ENCODE measurements at places on chromosomes 7 and 10. TPM values are rescaled to one million over a fixed set of nuclear protein-coding genes. Genes with fewer than 3 reads are reported as not detected.

DNA sequence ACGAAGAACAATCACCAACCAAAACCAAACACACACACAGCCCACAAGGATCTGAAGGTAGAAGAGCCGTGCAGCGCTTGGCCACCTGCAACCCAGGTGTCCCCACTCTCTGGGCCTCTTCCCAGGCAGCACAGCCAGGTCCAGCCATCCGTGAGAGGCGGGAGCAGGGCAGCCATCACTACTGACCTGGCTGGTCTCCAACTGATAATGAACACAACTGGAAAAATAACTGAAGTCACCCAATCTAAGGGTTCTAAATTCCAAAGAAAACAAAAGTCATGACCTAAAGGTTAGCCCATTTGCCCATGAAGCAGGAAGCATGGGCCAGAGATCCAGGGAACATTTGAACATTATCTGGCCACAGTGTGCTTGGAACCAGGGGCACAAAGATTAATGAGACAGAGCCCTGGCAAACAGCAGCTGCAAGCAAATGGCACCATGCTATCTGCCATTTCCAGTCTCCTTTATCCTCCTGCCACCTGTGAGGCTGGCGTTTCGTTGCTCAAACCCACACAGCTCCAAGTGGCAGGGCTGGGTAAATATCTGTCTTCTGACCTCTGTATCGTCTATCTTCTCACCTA lies 207.9 kb downstream of the TNS3 start:
- H3K36me3 ChIP-seq: peaks cover 3% of the 10 kb centered on the region
- H3K4me3 ChIP-seq: no peak overlapping the region
- no peak for DNase-seq
- no peaks in the 10 kb centered on the region for H3K27me3 ChIP-seq
- no peak overlapping the region for H3K27ac ChIP-seq

DNA sequence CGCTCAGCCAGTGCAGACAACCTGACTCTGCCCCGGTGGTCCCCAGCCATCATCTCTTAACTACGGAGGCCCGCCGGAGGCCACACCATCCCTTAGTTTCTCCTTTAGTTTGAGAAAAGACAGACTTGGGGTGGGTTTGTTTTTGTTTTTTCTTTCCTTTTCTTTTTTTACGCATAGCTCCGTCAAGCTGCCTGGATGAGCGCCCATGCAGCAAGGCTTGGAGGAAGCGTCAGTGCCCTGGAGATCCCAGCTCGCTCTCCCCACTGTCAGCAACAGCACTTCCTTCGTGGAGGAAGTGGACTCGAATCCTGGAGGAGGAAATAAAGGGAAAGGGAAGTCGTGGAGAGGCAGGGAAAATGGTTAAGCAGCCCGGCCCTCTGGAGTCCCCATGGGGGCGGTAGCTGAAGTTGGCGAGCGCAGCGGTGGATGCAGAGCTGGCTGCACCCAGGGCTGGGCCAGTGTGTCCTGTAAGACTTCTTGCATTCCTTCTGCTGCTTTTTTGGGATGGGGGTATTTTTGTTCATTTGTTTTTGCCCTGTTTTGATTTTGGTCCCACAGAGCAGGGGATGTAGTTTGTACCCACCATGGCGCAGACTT lies 35.9 kb upstream of the GJD4 start:
- no peak overlapping the region for H3K4me3 ChIP-seq
- H3K4me1 ChIP-seq: no peaks in the 10 kb centered on the region
- DNase-seq: no peak
- H3K36me3 ChIP-seq: peaks cover 9% of the 10 kb centered on the region
- no peaks in the 10 kb centered on the region for H3K27me3 ChIP-seq

DNA sequence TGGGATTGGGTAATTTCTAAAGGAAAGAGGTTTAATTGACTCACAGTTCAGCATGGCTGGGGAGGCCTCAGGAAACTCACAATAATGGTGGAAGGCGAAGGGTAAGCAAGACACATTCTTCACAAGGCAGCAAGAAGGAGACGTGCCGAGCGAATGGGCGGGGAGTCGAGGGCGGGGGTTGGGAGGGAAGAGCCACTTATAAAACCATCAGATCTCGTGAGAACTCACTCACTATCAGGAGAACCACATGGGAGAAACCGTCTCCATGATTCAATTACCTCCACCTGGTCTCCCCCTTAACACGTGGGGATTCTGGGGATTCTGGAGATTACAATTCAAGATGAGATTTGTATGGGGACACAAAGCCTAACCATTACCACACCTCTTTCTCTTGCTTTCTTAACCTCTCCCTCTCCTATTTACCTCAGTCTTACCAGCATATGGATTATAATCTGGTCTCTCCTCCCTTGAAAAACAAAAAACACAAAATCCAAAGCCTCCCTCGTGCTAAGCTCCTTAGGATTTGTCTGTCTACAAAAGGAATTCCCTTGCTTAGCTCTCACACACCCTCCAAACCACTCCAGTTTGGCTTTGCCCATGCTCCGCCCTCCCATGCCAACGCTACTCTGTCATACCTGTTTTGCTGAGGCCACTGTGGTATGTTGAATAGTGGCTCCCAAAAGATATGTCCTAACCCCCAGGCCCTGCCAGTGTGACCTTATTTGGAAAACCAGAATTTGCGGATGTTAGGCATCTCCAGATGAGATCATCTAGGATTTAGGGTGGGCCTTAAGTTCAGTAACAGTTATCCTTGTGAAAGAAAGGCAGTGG lies 19.6 kb upstream of the EFCAB10 start:
- peaks cover 3% of the 10 kb centered on the region for H3K4me1 ChIP-seq
- no peak overlapping the region for H3K4me3 ChIP-seq
- no peaks in the 10 kb centered on the region for H3K27me3 ChIP-seq
- no peak for DNase-seq
- H3K27ac ChIP-seq: no peak overlapping the region

DNA sequence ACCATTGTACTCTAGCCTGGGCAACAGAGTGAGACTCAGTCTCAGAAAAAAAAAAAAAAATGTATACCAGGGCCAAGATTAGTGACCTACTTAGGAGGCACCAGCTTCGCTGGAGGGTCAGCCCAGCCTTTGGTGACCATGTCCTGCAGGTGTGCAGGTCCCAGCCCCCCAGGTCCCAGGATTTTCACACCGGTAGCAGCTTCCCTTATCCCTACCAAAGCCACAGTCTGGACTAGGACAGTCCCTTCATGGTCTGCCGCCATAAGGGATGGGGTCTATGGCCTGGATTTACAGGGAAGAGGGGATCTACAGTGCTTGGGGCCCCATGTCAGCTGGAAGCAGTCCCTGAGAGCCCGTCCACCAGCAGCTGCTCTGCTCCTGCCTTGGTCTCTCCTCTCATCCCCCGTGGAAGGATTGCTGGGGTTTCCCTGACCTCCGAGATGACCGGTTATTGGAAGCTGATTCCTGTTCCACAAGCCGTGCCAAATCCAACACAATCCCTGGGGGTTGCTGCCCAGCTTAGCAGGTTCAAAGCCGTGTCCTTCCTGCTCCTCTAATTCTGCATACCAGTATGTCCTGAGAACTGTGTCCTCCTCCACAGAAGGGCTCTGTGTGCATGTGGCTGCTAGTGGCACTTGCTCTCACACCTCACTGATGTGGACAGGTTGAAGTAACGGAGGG lies 11.0 kb upstream of the NDUFB2 start:
- no peak overlapping the region for H3K4me3 ChIP-seq
- DNase-seq: no peak
- peaks cover 10% of the 10 kb centered on the region for H3K36me3 ChIP-seq
- no peaks in the 10 kb centered on the region for H3K27me3 ChIP-seq

GRCh38 chr10:23676296-23676695 lies 237.4 kb downstream of the OTUD1 start:
- H3K4me3 ChIP-seq: no peak overlapping the region
- no peak for DNase-seq
- H3K27ac ChIP-seq: no peak overlapping the region
- H3K27me3 ChIP-seq: peaks cover 12% of the 10 kb centered on the region

GRCh38 chr10:122492999-122493481 lies 31.7 kb downstream of the HTRA1 start:
- H3K27me3 ChIP-seq: no peaks in the 10 kb centered on the region
- no peak overlapping the region for H3K4me3 ChIP-seq
- no peaks in the 10 kb centered on the region for H3K36me3 ChIP-seq
- peaks cover 14% of the 10 kb centered on the region for H3K4me1 ChIP-seq
- DNase-seq: no peak

- H3K4me1 ChIP-seq: no peaks in the 10 kb centered on the region
- peaks cover 4% of the 10 kb centered on the region for H3K36me3 ChIP-seq
- H3K4me3 ChIP-seq: no peak overlapping the region
These were observed 32.6 kb upstream of the ELN start for GRCh38 chr7:73995330-73995729.

DNA sequence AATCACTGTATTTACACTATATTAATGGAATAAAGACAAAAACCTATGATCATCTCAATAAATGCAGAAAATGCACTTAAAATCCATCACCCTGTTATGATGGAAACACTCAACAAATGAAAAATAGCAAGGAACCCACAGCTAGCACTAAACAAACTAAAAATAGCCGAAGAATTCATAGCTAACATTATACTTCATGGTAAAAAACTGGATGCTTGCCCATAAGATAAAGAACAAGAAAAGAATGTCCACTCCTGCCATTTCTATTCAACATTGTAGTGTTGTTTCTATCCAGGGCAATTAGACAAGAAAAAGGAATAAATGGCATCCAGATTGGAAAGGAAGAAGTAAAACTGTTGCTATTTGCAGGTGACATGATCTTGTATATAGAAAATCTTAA lies 142.1 kb downstream of the STK31 start:
- peaks cover 2% of the 10 kb centered on the region for H3K27me3 ChIP-seq
- H3K4me3 ChIP-seq: no peak overlapping the region
- peaks cover 4% of the 10 kb centered on the region for H3K36me3 ChIP-seq

- peaks cover 5% of the 10 kb centered on the region for H3K27me3 ChIP-seq
- H3K4me1 ChIP-seq: peaks cover 14% of the 10 kb centered on the region
- no peaks in the 10 kb centered on the region for H3K36me3 ChIP-seq
- no peak overlapping the region for H3K27ac ChIP-seq
These were observed 29.0 kb downstream of the PDGFA start for GRCh38 chr7:490461-491291.

The NMT2 gene
- total RNA-seq: 27.7 TPM

The CAMK2B gene
- 2.4 TPM for total RNA-seq

The PITX3 gene
- total RNA-seq: not detected

The TRIM73 gene
- 6.8 TPM for total RNA-seq

The STOX1 gene
- 8.8 TPM for total RNA-seq

The OR6B1 gene
- not detected for total RNA-seq

The SPDYE5 gene
- total RNA-seq: not detected

The ITGB8 gene
- total RNA-seq: 19.9 TPM

The PNLIPRP1 gene
- not detected for total RNA-seq

All from neural crest cell (in vitro differentiated cells).